Skin of body (tissue), 3 donors: ENCODE measurements at places on chromosomes 4 and X.

GRCh38 chrX:139642241-139642927 lies 65.6 kb downstream of the MCF2 start:
- no peak for DNase-seq

DNA sequence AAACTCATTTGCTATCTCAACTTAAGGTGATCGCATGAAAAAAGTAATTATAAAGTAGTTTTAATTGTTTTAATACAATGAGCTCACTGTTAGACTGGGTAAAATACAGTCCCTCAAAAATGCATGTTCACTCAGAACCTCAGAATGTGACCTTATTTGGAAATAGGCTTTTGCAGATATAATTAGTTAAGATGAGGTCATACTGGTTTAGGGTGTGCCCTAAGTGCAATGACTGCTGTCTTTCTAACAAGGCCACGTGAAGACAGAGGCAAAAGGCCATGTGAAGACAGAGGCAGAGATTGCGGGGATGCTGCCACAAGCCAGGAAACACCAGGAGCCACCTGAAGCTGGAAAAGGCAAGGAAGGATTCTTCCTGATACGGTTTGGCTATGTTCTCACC lies 262.1 kb downstream of the NKX6-1 start:
- no peak for DNase-seq

DNA sequence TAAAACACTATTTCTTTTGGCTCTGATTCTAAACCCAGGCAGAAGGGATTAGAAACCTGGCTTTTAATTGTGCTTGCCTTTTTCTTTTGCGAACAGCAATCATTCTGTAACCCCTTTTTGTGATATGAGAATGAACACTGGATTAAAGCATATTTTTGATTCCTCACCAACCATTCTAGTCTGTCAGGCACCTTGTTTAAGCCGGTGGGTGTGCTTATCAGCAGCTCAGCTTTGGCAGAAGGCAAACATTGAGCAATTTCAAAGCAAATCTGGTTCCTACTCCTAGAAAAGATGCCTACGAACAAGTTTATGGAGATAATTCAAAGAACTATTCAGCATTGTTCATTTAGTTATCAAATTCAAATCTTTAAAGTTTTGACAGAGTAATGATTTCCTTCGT lies 265.1 kb upstream of the FAM241A start:
- no peak for DNase-seq

DNA sequence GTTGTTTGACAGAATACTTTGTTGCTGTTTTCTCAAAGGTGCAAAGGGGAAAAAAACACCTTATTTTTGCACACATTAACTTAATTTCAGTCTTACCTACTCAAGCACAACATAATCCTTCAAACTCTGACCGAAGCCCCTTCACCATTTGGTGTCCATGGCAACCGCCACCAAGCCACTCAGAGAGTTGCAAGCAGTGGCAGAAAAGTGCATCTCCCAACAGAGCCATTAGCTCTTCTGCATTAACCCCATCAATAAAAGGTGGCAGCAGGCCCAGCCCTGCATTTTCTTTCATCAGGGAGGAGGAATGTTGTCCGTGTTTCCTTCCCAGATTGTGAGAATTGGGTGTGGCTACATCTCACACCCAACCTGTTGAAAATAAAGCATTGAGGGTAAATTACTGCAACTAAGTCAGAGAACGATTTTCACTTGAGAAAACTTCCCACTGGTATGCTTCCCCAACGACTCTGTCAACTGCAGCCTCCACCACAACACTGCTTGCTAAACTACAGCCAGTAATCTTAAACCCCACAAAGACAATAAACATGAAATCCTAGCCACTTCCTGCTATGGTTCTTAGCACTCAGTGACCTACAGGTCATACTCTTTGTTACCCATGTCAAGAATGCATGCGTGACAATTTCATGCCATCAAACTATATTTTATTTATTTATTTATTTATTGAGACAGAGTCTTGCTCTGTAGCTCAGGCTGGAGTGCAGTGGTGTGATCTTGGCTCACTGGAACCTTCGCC lies 154.0 kb downstream of the GRIA3 start:
- DNase-seq = no peak

- DNase-seq = no peak
Observed at GRCh38 chr4:81287101-81287500, 72.1 kb upstream of the PRKG2 start.

- DNase-seq = no peak
Observed at GRCh38 chrX:23118890-23119527, 119.2 kb downstream of the DDX53 start.

GRCh38 chrX:31099536-31100090 lies 27.8 kb upstream of the FTHL17 start:
- DNase-seq = no peak

GRCh38 chr4:177726111-177726510 lies 283.9 kb upstream of the AGA start:
- no peak for DNase-seq

GRCh38 chrX:48957477-48957826 lies at the start of gene OTUD5:
TSS of gene OTUD5 (minus strand) at chrX:48957607. CDS start at chrX:48957570, 37 bp downstream.
- DNase-seq = no peak

GRCh38 chr4:121252224-121252806 lies 88.2 kb upstream of the TNIP3 start:
- DNase-seq = peak; percentile 69

DNA sequence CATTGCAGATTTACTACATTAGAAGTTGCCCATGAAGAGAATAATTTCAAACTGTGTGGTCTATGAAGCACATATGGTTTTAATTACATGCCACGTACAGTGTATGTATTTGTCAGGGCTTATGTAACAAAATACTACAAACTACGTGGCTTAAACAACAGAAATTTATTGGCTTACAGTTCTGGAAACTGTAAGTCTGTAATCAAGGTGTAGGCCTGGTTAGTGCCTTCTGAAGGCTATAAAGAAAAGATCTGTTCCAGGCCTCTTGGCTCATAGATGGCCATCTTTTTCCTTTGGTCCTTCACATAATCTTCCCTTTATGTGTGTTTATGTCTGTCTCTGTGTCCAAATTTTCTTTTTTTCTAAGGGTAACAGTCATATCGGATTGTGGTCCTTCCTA lies 1160.2 kb downstream of the FAM133A start:
- no peak for DNase-seq

DNA sequence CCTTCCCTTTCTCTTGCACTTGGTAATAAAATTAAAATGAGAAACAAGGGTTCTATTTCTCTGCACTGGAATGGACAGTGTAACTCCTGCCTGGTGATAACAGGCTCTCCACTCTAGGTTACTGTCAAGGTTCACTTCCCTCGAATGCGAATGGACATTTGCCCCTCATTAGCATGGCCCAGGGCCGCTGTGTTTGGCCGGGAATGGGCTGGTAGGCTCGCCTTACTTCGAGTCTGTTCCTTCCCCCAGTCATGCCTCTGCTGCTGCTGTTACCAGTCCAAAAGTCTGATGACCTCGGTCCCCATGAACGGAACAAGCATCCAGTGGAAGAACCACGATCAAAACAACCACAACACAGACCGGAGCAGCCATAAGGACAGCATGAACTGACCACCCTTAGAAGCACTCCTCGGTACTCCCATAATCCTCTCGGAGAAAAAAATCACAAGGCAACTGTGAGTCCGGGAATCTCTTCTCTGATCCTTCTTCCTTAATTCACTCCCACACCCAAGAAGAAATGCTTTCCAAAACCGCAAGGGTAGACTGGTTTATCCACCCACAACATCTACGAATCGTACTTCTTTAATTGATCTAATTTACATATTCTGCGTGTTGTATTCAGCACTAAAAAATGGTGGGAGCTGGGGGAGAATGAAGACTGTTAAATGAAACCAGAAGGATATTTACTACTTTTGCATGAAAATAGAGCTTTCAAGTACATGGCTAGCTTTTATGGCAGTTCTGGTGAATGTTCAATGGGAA lies 61.5 kb downstream of the EDNRA start:
- no peak for DNase-seq

GRCh38 chrX:853304-853703 lies 222.7 kb downstream of the SHOX start:
- DNase-seq = no peak

GRCh38 chrX:155169881-155170280 lies 46.4 kb upstream of the VBP1 start:
- DNase-seq = no peak

DNA sequence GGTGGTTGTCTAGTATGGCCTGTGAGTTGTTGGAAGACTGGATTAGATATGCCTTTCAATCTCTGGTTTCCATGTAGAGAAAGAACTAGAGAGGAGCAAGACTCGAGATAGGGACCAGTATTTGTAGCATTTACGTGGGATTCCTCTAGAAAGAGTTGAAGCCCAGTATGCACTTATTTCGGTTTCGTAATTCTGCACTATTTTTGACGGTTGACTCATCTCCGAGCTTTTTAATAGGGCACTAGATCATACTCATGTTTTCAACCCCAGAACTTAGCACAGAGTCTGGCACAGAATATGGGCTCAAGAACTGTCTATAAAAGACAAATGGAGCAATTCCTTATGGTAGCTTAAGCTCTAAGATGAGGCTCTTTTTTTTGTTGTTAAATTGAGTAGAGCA lies 15.7 kb downstream of the HELT start:
- DNase-seq = no peak

- DNase-seq = no peak
Observed at GRCh38 chrX:115266300-115266699, 23.2 kb upstream of the LUZP4 start.

DNA sequence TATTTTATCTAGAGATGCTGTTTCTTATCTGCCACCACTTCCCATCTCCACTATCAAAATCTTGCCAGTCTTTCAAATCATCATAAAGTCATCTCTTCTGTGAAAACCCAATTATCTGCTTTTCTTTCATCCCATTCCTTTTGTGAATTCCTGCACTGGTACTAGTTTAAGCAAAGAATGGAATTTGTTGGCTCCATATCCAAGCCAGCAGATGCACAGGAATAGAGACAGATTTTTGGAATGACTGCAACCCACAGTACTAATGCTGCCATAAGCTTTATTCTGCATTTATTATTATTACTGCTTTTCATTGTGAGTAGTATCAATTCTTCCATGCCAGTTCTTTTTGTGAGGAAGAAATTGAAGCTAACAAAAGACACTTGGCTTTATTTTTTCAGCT lies 616.7 kb downstream of the RAPGEF2 start:
- no peak for DNase-seq

- DNase-seq = no peak
Observed at GRCh38 chr4:10083861-10084641, 32.5 kb downstream of the WDR1 start.

- peak; percentile 30 for DNase-seq
Observed at GRCh38 chrX:7987160-7988012, 60.2 kb upstream of the PNPLA4 start.

- DNase-seq = no peak
Observed at GRCh38 chrX:40154250-40154852, 56.6 kb upstream of the BCOR start.

DNA sequence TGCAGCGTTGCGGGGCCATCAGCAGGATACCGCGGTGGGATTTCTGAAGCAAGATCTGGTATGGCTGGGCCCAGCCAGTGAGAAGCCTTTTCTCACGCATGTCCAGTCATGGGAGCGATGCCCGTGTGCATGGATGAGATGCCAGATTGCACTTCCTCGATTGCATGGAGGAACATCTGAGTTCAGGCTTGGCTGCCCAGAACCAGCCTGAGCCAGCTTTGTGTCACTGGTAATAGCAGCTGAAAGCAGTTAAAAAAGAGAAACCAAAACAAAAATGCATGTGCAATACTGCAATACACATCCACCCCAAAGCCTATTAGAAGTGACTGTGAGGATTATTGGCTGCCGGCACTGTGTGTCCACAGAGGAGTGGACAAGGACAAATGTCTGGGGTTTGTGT lies 59.3 kb downstream of the PSAPL1 start:
- DNase-seq = peak; percentile 62

DNA sequence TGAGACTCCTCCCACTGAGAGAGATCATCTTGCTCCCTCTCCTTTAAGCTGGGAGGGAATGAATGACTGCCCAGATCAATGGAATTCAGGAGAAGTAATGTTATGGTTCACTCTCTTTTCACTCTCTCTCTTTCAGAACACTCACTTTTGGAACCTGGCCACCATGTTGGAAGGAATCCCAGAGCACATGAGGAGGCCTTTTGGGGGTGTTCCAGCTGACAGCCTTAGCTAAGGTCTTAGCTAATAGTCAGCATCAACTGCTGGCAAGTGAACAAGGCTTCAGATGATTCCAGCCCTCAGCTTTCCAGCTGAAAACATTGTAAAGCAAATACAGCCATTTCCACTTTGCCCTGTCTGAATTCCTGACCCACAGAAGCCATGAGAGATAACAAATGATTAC lies 124.0 kb upstream of the CLNK start:
- DNase-seq = peak; percentile 72

DNA sequence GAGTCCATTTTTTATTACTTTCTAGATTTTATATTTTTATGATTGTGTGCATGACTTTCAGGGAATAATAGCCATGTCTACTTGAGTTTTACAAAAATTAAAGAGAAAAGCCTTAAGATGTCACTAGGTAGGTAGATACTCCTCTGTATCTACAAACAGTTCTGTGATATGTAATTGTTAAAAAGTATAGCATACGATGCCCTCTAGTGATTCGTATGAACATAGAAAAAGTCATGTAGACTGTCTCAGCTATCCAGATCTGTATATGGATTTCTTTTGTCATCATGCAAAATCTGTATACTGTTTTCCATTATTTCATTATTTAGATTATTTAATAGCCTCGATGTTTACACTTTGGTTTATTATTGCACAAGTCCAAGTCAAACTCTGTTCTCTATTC lies 856.6 kb downstream of the CENPC start:
- DNase-seq = no peak

- no peak for DNase-seq
Observed at GRCh38 chr4:79923281-79923680, 149.7 kb downstream of the ANTXR2 start.

- peak; percentile 8 for DNase-seq
Observed at GRCh38 chr4:138512756-138513155, 270.6 kb upstream of the SLC7A11 start.
